ENCODE measurements at places on chromosomes 16 and 17.

GRCh38 chr16:78286065-78286464, 186.6 kb downstream of the WWOX start:
- DNase-seq = no peak

GRCh38 chr16:3873482-3874173, 6.9 kb downstream of the CREBBP start:
- DNase-seq = no peak

DNA sequence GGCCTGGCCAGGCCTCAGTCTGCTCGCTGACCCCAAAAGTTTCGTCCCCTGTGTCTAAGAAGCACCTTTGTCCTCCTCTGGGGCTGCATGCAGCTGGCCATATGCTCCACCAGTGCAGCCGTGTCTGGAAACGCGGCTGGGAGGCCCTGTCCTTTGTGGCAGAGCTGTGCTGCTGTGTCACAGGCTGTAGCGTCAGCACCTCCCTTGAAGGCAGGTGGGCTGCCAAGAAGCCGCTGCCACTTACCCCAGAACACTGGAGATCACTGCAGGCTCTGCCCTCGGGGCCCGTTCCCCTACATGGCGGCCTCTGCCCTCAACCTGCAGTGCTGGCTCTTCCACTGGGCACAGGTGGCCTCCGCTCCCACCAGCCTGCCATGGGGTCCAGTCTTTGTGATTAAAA, 15.7 kb upstream of the MC1R start:
- no peak for DNase-seq

GRCh38 chr17:15884731-15885130, 60.2 kb upstream of the ADORA2B start:
- DNase-seq = no peak

- DNase-seq = no peak
Measured at GRCh38 chr16:83010776-83011720, 384.3 kb downstream of the CDH13 start.
